ENCODE measurements at places on chromosomes 6 and 20.

- no peak for DNase-seq
Observed at GRCh38 chr6:139763468-139764210, 389.2 kb upstream of the CITED2 start.

GRCh38 chr6:143673669-143674068 is 4.1 kb upstream of the PHACTR2 start:
- no peak for DNase-seq

- no peak for DNase-seq
Observed at GRCh38 chr6:118644007-118644406, 7.4 kb downstream of the CEP85L start.

- no peak for DNase-seq
Observed at GRCh38 chr6:141969201-141969600, 163.5 kb upstream of the GJE1 start.

GRCh38 chr20:103456-103855 is 16.0 kb downstream of the DEFB125 start:
- DNase-seq, result no peak

DNA sequence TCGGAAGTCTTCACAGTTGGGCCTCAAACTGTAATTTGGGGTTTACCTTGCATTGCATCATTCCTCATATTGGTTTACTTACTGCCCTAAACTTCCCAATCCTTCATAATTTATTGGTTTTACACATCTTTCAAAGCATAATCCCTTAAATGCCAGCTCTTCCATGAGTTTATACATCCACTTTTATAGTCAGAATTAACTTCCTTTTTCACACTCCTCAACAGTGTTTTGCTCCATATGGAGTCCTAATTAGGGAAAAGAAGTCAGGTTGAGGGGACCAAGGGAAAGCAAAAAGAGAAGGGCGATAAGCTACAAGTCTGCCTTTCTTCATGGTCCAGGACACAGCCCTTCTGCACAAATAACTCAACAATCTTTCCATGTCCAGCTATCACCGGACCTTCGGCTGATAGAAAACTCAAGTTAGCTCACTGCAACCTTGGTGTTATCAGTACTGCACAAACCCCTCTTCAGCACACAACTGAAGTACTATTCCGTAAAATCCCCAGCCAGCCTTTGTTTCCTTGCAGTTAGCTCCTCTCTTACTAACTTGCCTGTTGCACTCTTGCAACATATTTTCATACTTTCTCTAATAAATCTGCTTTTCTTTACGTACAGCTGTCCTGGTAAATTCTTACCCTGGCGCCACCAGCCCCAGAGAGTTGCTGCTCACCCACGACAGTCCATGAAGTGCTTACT is 2.0 kb downstream of the EEF1E1 start:
- no peak for DNase-seq

DNA sequence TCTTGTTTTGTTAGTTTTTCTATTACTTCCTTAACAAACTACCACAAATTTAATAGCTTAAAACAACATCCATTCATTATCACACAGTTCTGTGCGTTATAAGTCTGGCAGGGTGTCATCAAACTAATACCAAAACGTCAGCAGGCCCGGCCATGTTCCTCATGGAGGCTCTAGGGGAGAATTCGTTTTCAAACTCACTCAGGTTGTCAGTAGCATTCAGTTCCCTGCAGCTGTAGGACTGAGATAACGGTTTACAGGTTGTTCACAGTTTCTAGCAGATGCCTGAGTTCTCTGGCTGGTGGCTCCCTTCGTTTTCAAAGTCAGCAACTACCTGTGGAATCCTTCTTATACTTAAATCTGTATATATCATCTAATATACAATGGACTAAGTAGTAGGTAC is 72.5 kb upstream of the PRSS16 start:
- DNase-seq, result no peak

DNA sequence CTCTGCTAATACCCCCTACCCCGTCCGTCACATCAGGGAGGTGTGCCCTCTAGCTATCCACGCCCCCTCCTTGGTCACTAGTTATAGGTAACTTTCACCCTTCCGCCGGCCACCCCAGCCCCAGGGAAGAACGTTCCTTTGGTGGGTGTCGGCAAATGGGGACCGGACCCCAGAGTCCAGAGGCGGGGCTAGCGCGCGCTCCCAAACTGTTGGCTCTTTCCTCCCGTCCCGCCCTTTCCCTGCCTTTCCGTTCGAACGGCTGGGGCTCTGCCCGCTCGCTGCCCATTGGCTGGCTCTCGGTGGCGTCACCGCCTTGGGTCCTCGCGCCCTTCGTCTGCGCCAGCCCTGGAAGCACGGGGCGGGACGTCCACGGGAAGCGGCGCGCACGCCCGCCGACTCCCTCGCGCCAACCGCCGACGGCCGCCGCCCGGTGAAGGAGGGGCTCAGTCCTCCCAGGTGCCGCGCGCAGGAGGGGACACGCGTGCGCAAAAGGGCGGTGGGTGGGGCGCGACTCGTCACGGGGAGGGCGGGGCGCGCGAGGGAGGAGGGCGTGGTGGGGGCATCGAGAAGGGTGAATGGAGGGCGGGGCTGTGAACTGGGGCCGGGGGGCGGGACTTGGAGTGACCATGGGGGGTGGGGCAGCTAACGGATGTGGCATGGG is 634 bp upstream of the PHF1 start:
- DNase-seq, result peak; percentile 98

DNA sequence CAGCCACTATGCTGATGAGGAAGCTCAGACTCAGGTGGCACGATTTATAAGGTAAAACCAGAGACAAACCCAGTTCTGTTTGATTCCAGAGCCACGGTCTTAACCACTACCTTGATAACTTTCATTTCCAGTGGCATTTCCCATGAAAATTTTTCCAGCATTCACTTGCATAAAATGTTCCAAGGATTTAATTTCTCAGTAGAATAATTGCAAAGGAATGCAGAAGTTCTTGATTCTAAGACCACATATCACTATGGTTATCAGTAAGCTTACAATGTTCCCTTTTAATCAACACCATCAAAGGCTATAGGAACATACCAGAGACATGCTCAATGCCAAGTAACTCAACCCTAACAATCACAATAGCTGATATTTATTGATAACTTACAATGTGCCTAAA is 306.0 kb upstream of the HS3ST5 start:
- no peak for DNase-seq

DNA sequence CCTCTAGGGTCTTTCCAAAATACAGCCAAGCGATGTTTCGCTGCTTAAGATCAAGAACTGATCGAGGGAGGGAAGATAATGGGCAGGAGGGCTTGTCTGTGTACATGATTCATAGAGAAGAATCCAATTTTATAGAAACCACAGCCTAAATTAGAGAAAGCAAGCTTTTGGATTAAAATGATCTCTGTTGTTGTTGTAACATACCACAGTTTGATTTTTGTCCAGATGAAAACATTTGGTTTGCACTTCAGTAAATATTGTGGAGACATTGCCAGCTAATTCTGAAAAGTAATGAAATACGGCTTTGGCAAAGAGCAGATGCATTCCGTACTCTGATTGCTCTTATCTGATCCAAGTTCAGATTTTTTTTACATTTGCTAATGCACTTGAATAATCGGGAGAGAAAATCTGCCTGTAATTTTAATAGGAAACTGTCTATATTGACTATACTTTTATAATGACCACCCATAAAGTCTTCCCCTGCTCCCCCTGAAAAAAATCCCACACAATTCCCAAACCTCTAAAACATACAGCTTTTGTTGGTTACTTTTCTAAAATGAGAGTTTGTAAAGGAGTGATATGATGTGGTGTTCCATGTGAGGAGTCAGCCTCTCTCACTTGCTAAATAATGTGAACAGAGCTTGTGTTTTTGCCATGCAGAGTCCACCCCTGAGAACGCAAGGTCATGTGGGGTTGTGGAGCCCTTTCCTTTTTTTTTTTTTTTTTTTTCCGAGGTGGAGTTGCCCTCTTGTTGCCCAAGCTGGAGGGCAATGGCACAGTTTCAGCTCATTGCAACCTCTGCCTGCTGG is 199.9 kb downstream of the DTNBP1 start:
- no peak for DNase-seq

Measured in NCI-H2081 (cell line).